Smooth muscle cell of trachea (primary cell): ENCODE measurements at places on chromosomes 1 and 21. TPM values are rescaled to one million over a fixed set of nuclear protein-coding genes. Genes with fewer than 3 reads are reported as not detected.

The SPRR2B gene
- total RNA-seq: not detected in 2 replicates

The CCDC17 gene
- total RNA-seq: 0.99 and 1.6 TPM in 2 replicates

The MROH9 gene
- under 0.01 TPM in 1 of 2 replicates, not detected in the other for total RNA-seq

The TNFSF18 gene
- under 0.01 and 0.15 TPM in 2 replicates for total RNA-seq

The LAD1 gene
- total RNA-seq: not detected in 2 replicates

The RPS27 gene
- 996 and 1,067 TPM in 2 replicates for total RNA-seq

The CNIH3 gene
- 15.7 and 18.4 TPM in 2 replicates for total RNA-seq

The OLIG2 gene
- total RNA-seq: not detected in 2 replicates

The S1PR1 gene
- 20.8 and 22.0 TPM in 2 replicates for total RNA-seq

The BROX gene
- 52.9 and 55.7 TPM in 2 replicates for total RNA-seq

The AK2 gene
- total RNA-seq: 87.5 and 167 TPM in 2 replicates

The TEDDM1 gene
- not detected in 2 replicates for total RNA-seq
